ENCODE measurements at places on chromosomes 6 and 20.

DNA sequence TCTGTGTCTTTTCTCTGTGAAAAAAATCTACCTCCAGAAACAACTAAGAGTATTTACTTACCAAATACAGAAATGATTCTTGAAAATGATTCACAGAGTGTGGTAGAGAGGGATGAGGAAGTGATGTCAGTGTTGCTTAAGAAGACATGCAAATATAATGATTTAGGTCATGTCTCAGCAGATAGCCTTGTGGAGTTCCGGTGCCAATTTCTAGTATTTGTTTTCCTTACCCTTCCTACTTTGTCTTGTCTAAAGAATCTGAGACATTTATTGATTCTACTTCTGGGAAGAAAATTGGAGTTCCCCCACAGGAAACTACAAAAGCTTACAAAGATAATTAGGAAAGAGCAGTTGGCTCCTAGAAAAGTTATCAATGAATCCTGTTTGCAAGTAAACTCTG lies 68.8 kb downstream of the GJA1 start:
- DNase-seq, result no peak

DNA sequence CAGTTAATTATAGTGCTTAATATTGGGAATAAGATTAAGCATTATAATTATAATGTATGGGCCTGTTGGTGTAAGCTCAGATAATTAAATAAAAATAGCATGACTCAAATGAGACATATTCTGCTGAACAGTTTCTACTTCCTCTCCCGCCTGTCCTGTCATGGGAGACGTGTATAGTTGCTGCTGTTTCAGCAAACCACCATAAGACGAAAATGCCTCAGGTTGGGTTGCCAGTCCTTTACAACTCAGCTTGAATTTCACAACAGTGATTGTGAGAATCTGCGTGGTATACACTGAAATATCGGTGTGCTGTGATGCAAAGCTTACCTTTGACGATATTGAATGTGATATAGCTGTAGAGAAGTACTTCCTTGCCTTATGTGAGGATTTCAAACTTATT lies 99.5 kb downstream of the POPDC3 start:
- DNase-seq, result no peak

DNA sequence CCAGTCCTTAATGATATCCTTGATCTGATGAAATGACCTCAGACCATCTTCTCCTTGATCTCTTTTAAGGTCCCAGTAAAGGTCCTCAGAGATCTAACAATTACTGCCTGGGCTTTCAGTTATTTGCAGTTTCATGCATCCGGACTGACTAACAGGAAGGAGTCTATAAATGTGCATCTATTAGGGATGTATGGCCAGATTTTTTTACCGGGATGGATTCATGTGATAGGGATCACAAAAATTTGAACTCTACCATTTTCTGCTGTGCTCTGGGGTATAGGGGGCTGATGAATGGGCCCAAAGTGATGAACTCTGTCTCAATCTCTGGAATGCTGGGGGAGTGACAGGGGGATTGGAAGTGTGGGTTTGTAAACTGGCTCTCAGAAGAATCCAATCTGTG lies 36.2 kb upstream of the SCUBE3 start:
- no peak for DNase-seq

DNA sequence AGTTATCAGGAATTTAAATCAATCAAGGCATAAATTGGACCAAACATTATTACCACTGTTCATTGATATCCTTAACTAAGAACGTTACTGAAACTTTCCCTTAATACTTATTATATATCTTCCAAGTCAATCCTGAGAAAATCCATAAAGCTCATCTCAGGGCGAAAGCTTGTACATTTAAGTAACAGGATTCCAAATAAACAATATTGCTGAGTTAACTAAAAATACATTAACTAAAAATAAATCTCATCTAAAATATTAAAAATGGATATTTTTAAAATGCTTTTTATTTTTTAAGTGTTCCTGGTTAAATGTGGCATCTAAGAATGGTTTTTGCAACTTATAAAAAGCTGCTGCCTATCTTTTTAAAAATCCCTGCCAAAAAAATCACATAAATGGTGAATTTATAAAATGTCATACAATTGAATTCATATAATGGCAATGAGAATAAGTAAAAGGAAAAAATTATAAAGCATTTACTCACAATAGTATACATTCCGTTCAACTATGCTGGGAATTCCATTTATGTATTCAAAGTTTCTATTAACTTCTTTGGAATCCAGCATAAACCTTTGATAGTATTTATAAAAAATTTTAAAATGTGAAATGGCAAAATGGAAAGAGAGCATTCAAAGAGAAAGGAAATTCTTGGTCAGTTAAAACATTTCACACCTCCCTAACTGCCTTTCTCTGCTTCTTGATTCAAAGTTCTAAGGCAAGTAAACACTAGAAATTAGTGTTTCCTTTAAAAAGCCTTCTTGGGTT lies 20.8 kb upstream of the GMDS start:
- no peak for DNase-seq

DNA sequence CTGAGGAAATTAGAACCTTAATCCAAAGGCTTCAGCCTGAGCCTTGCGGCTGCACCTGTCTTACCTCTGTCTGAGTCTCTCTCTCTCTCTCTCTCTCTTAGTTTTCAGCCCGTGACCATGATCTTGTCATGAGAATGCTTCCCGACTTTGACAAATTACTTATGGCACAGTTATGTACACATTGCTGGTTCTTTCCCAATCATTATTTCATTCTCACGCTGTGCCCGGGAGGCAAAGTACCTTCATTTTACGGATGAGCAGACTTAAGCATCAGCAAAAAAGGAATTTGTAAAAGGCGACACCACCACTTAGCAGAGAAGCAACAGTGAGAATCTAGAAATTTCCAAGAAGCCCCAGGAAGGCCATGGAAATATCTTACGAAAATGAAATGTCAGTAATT lies 54.6 kb downstream of the GMPR start:
- DNase-seq, result no peak
